ENCODE measurements at places on chromosomes 6 and 20.

- DNase-seq: no peak
These were observed 40.0 kb downstream of the HEBP2 start for GRCh38 chr6:138443979-138444378.

DNA sequence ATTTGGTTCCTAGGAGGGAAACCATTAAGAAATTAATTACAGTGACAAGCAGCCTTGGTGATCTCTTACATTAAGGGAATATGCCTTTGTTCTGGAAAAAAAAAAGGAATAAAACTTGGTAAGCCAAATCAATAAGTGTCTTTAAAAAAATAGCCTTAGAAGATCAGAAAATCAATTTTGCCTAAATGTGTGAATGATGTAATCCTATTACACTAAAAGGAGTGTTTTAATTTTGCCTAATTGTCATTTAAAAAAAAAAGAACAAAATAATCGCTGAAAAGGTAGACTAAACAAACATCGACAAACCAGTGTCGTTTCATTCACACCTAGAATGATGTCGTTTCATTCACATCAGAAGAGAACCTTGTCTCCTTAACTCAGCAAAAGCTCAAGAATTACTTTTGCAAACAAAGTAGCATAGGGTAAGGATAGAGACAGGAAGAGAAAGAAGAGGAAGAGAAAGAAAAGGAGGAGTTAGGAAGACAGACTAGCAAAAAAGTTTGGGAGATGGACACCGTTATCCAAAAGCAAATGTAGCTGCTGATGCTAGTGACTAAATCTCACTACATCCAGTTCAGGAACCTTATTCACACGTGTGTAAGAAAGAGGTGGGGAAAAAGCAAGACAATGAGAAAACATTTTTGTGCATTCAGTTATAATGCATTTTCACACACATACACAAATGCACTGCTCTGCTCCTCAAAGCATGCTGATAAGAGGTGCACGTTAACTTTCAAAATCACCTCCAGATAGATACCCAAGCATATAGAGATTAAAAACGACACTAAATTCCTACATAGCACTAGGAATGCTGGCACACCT is 60.6 kb downstream of the HIVEP2 start:
- DNase-seq: no peak

GRCh38 chr6:54130179-54130578 is 18.9 kb downstream of the MLIP start:
- DNase-seq: no peak

DNA sequence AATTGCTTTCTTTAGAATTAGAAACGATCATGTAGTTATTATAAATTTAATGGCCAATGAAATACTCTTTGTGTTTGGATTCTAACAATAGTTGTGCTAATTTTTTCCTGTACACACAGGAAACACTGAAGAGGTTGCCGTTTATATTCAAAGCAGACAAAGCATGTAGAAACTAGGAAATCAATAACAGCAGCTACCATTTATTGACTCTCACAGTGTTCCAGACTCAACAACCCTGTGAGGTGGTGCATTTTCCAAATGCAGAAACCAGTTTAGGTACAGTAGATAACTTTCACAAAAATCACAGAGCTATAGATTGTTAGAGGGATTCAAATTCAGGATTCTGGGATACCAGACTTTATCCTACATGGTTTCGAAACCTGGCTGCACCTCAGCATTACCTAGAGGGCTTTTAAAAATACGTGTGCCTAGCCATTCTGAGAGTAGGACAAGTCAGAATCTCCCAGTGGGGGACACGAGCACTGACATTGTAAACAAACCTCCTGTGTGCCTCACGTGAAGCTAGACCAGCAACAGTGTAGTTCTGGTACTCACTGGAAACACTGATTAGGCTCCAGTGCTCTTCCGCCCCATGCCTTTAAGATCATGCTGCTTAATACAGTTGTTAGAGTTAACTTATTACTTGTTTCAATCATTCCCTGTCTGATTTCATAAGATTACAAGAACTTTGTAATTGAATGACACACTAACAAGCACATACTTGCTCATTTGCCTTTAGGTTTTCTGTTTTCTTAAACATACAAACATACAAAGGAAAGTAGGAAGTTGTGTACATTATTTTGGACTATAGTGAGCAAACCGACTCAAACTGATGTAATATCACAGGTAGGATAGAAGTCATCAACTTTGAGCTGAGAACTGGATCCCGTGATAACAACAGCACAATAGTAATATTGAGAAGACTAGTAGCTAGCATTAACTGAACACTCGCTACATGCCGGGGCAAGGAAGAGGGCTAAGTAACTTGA is 65.8 kb downstream of the MAP3K4 start:
- no peak for DNase-seq

- DNase-seq: no peak
These were observed 107.9 kb upstream of the PLEKHG1 start for GRCh38 chr6:150491811-150492172.

- no peak for DNase-seq
These were observed 937 bp downstream of the AKAP7 start for GRCh38 chr6:131136021-131136786.

DNA sequence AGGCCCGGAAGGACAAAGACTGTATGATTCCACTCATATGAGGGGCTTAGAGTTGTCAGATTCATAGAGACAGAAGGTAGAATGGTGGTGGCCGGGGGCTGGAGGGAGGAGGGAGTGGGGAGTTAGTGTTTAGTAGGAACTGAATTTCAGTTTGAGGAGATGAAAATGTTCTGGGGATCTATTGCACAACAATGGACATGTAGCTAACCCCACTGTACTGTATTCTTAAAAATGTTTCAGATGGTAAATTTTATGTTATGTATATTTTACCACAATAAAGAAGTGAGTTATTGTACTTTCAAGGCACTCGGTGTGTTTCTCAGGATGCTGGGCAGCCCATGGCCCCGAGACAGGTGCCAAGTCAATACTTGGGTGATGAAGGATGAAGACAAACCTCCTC is 25.4 kb downstream of the MAS1 start:
- DNase-seq: no peak

DNA sequence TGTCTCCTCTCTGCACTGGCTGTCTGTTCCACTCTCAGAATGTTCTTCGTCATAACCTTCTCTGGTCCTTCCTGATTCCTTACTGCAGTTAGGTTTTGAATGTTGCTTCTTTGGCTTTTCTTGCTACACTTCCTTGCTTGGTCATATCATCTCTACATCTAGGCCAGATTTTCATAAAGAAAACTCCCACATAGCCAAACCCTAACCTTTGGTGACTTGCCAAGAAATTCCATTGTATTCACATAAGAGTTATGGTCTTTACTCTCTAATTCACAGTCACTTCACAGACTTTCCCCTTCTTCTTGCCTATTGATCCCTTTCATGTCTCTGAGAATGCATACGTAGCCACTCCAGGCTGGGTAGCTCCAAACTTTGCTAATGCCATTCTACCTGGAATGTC is 41.9 kb upstream of the SIM1 start:
- no peak for DNase-seq

DNA sequence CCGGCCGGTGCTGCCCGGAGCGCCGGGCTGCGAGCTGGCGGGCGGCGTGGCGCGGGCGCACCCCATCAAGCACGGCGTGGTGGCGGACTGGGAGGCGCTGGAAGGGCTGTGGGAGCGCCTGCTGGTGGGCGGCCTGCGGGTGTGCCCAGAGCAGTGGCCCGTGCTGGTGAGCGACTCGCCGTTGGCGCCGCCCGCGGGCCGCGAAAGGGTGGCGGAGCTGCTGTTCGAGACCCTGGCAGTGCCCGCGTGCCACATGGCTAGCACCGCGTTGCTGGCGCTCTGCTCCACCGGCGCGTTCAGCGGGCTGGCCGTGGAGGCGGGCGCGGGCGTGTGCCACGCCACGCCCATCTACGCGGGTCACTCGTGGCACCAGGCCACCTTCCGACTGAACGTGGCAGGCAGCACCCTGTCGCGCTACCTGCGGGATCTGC is 517 bp downstream of the ACTL10 start:
- no peak for DNase-seq

- DNase-seq: no peak
These were observed 15.6 kb upstream of the NOL4L start for GRCh38 chr20:32600681-32601237.

GRCh38 chr6:46867411-46867810 is 54.3 kb downstream of the ADGRF5 start:
- DNase-seq: no peak

- no peak for DNase-seq
These were observed 28.1 kb downstream of the ADGRF5 start for GRCh38 chr6:46893648-46894047.

GRCh38 chr20:58128635-58129625 is 99.5 kb downstream of the ANKRD60 start:
- no peak for DNase-seq

GRCh38 chr20:13883425-13883824 is 98.6 kb downstream of the NDUFAF5 start:
- no peak for DNase-seq

DNA sequence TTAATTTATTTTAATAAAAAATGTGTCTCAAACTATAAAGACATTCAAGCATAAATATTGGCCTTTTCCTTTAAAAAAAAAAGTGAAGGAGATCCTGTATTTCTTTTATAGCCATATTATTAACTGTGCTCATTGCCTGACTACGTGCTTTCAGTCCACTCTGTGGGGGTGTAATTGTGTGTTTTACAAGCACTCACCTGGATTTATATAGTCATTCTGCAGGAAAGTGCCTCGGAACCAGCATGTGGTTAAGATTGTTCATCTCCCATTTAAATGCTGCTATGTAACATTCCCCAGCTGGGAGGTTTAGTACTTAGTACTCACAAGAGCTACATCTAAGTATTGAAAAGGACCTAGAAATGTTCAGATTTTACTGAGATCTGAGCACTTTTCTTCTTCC is 47.9 kb upstream of the SLC22A16 start:
- DNase-seq: no peak

GRCh38 chr6:80340686-80341085 is 234.2 kb downstream of the BCKDHB start:
- no peak for DNase-seq
